ENCODE measurements at places on chromosomes 7 and 10.

- no peak for DNase-seq
Measured at GRCh38 chr7:41886901-41887311, 184.0 kb upstream of the INHBA start.

- no peak for DNase-seq
Measured at GRCh38 chr7:121002757-121003200, 14.3 kb downstream of the CPED1 start.

DNA sequence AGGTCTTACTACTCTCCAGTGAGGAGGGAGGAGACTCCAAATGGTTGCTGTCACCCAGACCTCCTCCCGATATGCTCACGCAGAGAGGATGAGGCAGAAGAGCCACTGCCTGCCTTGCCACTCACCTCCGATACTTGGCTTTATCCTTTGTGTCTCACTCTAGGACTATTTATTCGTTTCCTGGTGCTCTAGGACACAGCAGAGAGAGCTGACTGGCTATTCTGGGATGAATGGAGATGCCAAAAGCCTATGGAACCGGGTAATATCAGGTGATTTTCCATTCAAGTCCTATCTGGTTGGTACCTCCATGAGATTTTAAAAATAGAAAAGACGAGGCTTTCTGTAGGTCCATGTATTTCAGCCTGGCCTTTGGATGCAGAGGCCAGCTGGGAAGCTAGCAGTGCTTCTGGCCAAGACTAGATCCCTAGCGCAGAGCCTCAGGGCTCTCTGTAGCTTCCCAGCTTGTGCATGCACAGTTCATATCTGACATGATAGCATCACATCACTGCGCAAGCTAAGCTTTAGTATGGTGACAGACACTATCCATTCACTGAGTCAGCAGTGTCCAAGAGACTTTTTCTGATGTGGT, 239.0 kb upstream of the ANKRD30A start:
- DNase-seq, result no peak

DNA sequence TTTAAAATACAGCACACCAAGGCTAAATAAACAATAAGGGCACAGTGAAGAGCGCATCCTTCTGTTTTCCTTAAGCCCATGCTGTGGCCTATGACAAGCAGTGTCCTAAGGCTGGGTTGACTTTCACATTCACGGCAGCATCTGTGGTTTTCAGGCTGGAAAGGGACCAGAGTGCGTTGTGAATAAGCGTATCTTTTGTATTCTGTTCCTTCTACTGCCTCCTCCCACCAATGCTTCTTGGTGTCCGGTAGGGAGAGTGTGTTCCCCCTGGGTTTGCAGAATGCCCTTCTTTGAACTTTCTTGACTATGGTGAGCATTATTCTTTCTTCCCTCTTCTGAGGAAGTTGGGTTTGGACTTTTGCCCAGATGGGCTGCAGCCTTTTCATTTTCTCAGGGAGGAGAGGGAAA, 73.6 kb downstream of the ABCA13 start:
- DNase-seq, result no peak

DNA sequence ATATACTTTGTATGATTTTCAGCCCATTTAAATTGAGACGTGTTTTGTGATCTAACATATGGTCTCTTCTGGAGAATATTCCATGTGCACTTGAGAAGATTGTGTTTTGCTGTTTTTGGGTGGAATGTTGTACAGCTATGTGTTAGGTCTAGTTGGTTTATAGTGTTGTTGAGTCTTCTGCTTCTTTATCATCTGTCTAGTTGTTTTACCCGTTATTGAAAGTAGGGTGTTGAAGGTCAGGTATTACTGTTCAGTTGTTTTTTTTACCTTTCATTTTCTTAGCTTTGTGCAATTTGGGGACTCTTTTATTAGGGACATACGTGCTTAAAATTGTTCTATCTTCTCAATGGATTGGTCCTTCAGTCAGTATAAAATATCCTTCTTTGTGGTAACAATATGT, 18.5 kb downstream of the SEPTIN7 start:
- no peak for DNase-seq

DNA sequence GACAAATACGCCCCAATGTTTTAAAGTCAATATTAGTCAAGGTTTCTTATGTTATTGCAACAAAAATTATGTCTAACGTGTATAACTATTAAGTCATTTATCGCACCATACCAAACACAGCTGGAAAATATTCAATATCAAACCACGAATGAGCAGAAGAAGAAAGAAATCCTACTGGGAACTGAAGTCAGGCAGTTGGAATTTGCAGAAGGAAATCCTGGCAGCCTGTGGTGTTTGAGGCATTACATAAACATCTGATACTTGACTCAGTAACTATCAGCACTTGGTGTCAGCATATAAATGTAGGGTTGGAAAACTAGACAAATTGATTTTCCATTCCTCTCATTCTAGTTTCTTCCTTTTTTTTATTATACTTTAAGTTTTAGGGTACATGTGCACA, 83.4 kb upstream of the NUPR2 start:
- DNase-seq, result no peak

- no peak for DNase-seq
Measured at GRCh38 chr7:7122033-7122478, 60.3 kb upstream of the C1GALT1 start.

DNA sequence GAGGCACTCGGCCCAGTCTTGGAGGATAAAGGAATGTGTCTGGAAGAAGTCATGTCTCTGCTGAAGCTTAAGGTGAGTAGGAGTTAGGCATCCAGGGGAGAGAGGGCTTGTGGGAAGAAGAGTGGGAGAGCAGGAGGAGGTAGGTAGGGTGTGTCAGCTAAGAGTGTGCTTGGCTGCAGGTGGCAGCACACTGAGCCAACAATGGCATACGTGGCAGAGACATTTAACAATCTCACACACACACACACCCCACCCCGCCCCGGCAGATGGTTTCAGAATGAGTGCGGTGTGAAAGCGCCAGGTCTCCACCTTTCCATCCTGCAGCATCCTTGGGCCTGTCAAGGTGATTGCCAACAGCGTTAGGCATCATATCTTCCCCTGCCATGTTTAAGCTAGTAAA, 11.2 kb upstream of the ARPC1A start:
- no peak for DNase-seq

- DNase-seq, result no peak
Measured at GRCh38 chr10:12943425-12943824, 58.1 kb downstream of the CCDC3 start.

DNA sequence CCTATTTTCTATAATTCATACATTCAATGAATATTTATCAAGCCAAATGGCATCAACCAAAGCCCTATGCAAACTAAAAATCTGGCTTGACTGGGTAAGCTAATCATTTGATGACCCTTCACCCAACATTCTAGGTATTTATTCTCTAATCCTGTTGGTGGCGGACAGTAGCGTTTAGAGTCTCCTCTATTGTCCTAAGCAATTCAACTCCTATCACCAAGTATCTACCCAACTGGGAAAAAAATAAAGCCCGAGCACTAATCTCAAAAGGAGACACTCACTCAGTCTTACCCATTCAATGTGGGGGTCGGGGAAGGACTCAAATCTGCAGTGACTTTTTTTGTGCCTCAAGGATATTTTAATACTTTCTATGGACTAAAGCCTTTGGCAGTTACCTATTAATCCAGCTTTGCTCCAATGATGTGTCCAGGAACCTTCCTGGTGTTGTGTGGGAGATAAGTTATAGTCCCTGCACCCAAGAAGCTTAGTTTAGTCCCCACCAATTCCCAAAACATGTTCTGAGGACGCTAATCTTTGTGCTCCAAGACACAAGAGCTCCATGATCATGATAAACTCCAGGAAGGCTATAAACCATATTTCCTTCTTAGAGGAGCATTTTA, 30.6 kb downstream of the DNMBP start:
- no peak for DNase-seq

GRCh38 chr7:20594023-20594422, 21.4 kb upstream of the ABCB5 start:
- no peak for DNase-seq

GRCh38 chr7:38862666-38863065, 46.3 kb downstream of the VPS41 start:
- no peak for DNase-seq

GRCh38 chr10:93180482-93180931, 106.8 kb downstream of the CYP26A1 start:
- no peak for DNase-seq

- no peak for DNase-seq
Measured at GRCh38 chr7:47293884-47294555, 287.9 kb downstream of the TNS3 start.

DNA sequence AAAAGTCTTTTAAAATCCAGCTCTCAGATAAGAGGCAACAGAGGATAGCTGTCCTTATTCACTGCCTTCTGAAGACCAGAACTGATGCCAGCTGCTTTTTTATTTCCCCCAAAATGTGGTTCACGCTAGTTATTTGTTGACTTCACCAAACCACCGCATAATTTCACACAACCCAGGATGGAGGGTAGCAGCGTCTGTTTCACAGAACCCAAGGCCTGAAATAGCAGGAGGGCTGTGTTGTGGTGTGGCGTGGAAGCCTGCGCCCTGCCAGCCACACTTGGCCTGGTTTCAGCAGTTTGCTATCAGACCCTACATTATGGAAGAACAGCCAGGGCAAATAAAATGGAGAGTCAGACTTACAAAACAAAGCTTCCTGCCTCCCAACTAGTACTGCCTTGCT, 155.4 kb downstream of the DYNC1I1 start:
- DNase-seq, result no peak

DNA sequence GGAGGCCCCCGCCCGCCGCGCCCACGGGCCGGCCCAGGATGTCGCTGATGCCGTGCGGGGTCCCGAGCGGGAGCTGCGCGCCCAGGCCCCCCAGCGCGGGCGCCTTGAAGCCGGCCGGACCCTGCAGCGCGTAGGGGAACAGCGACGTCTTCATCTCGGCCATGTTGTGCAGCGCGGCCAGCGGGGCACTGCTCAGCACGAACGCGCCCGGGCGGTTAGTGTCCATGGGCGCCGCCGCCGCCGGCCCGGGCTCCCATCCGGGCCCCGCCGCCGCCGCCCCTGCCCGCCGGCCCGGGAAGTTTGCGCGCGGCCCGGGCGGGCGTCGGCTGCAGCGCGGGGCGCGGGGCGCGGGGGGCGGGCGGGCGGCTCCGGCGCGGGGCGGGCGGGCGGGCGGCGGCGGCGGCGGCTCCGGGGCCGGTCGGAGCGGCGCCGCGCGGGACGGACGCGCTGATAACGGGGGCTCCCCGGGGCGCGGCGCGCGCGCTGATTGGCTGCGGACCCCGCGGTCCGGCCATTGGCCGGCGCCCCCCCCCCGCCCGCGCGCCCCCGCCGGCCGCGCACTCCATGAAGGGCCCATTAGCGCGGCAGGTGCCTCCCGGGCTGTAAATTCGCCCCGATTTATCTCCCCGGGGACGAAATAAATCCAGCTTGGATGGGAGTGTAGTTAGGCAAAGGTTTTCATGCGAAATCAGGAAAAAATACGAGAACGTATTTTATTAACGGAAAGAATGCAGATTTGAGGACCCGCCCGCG, at the start of gene NKX6-2:
NKX6-2 (minus strand) TSS at position 425 of the 753 bp plus-strand sequence; CDS start at position 226, 199 bp downstream.
- no peak for DNase-seq

DNA sequence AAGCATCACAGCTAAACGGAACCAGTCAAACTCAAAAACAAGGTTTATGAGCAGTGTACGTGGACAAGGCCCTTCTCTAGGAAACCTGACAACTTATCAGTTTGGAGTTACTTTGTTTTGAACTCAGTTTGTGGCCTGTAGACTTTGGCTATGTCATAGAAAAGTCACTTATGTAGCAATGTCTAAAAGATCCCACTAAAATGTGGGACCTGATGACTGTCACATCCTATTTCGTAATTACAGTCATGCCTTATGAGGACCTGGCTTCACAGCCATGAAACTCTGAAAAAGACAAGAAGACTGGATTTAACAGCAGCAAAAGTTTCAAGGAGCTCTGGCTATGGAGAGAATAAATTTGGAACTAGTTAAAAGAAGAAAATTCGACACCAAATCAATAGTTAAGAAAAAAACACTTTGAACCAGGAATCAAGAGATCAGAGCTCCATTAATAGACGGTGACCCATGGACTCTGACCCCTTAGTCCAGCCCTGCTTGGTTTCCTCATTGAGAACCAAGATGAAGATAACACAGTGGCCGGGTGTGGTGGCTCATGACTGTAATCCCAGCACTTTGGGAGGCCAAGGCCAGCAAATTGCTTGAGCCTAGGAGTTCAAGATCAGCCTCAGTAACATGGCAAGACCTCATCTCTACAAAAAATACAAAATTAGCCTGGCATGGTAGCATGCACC, 204.3 kb downstream of the SFMBT2 start:
- DNase-seq, result no peak

GRCh38 chr7:136049818-136050461, 72.8 kb upstream of the MTPN start:
- DNase-seq, result no peak

DNA sequence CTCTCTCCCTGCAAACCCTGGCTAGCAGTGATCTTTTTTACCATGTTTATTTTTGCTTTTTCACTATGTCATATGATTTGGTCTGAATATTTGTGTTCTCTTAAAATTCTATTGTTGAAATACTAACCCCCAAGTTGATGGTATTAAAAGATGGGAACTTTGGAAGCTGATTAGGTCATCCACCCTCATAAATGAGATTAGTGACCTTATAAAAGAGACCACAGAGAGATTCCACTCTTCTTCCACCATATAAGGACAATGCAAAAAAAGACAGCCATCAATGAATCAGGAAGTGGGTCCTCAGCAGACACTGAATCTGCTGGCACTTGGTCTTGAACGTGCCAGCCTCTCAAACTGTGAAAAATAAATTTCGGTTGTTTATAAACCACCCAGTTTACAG, 112.8 kb upstream of the KCND2 start:
- no peak for DNase-seq

DNA sequence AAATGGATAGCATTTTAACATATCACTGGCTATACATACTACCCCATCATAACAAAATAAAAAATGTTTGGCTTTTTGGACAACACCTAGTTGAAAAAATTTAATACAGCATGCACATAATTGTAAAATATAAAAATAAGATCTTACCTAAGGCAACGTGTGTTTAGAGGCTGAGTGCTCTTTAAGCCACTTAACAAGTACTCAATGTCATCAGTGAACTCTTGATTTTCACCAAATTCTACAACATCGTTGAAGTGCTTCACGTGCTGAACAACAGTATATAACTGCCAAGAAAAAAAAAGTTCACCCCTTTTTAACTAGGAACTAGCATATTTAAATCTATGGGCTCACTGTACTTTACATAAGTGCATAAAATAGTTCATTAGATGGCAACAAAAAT, 49.5 kb downstream of the WAPL start:
- DNase-seq, result no peak

GRCh38 chr10:48594803-48595538, 9.9 kb downstream of the ARHGAP22 start:
- DNase-seq, result no peak

GRCh38 chr7:47266799-47267198, 315.1 kb downstream of the TNS3 start:
- DNase-seq, result no peak

GRCh38 chr10:86018735-86019058, 347.9 kb downstream of the GRID1 start:
- no peak for DNase-seq

GRCh38 chr7:73978661-73979563, 49.1 kb upstream of the ELN start:
- DNase-seq, result peak; percentile 8

DNA sequence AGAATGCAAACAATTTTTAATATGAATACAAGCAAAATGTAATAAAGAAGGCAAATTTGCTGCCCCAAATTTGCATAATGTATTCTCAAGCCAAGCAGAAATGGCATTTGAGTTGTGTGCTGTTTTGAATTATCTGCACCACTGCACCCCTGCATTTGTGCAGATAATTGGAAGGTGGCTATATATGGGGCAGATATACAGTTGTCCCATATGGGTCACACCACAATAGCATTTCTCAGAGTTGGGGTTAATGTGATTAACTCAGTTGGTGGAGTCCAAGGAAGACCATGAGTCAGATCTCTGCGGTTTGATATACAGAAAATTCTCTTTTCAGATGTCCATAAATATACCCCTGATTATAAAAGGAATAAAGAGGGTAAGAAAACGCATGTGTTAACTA, 68.9 kb upstream of the EXOC4 start:
- no peak for DNase-seq
